ENCODE measurements at places on chromosomes 12 and 14.

DNA sequence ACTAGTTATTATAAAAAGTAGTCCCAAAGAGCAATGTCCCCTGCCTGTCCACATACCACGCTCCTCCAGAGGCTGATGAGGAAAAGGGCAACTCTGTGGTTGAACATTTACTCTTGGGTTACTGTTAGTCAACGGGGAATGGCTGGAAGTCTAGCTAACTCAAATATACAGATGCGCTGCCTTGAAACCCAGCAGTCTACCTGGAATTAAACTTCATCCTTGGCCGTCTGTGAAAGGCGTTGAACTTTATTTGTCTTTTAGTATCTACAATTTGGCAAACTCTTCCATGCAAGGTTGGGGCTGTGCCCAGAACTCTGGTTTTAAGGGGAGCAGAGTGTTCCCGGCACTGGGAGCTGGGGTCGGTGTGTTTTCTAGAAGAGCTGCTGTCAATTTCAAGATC lies 3.9 kb upstream of the MEG3 start:
- DNase-seq = no peak

DNA sequence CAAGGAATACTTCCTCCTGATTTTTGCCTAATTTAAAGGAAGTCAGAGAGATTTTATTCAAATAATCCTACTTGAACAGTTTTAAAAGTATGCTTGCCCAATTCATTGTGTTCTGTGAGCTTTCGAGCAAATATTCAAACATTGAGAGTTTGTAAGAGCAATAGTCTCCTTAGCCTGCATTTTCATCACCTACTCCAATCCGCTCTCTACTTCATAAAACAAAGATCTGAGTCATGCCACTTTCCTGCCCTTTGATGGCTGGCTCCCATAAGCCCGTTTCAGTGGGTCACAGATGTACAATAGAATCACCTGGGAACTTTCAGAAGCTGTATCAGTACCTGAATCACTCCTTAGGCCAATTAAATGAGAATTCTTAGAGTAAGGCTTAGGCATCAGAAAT lies 319.2 kb downstream of the PDZRN4 start:
- no peak for DNase-seq

- DNase-seq = no peak
Observed at GRCh38 chr14:74610866-74611649, 979 bp downstream of the LTBP2 start.

DNA sequence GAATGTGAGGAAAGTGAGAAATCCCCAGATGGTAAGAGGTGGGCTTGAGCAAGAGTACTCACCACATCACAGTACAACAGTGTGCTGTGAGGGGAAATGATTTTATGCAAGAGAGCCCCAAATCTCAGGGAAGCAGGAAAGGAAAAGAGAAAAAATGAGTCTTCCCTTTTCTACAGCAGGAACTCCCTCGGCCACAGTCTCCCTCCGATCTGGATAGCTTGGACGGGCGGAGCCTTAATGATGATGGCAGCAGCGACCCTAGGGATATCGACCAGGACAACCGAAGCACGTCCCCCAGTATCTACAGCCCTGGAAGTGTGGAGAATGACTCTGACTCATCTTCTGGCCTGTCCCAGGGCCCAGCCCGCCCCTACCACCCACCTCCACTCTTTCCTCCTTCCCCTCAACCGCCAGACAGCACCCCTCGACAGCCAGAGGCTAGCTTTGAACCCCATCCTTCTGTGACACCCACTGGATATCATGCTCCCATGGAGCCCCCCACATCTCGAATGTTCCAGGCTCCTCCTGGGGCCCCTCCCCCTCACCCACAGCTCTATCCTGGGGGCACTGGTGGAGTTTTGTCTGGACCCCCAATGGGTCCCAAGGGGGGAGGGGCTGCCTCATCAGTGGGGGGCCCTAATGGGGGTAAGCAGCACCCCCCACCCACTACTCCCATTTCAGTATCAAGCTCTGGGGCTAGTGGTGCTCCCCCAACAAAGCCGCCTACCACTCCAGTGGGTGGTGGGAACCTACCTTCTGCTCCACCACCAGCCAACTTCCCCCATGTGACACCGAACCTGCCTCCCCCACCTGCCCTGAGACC lies 7.8 kb downstream of the ATN1 start:
- no peak for DNase-seq

DNA sequence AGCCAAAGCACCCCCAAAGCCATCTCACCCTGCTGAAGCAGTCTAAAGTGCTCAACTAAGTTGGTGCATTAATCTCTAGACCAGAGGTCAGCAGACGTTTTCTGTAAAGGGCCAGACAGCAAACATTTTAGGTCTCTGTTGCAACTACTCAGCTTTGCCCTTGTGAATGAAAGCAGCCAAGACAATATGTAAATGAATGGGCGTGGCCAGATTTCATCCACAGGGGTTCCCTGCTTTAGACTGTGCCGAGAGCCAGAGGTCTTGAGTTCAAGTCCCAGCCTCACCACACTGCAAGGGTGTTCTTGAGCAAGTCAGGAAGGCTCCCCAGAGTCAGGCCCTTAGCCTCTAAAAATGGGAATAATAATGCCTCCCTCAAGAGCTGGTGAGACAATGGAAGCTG lies 166.2 kb downstream of the CHST11 start:
- DNase-seq = no peak

DNA sequence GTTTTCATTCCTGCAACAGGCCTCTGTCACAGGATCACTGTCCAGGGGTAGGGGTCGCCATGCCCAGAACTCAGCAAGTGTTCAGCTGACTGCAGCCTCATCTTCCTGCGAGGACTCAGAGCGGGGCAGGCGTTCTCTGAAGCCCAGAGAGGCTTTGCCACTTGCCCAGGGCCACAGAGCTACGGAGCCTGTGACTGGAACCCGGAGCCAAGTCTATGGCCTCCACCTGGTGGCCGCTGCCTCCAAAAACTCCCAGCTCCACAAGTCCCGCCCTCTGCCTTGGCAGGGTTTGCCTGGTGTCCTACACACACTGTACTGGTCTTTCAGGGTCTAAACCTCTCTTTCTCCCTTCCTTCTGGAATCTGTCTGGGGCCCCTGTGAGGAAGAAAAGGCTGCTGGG lies 8.7 kb upstream of the PPP1R13B start:
- no peak for DNase-seq

DNA sequence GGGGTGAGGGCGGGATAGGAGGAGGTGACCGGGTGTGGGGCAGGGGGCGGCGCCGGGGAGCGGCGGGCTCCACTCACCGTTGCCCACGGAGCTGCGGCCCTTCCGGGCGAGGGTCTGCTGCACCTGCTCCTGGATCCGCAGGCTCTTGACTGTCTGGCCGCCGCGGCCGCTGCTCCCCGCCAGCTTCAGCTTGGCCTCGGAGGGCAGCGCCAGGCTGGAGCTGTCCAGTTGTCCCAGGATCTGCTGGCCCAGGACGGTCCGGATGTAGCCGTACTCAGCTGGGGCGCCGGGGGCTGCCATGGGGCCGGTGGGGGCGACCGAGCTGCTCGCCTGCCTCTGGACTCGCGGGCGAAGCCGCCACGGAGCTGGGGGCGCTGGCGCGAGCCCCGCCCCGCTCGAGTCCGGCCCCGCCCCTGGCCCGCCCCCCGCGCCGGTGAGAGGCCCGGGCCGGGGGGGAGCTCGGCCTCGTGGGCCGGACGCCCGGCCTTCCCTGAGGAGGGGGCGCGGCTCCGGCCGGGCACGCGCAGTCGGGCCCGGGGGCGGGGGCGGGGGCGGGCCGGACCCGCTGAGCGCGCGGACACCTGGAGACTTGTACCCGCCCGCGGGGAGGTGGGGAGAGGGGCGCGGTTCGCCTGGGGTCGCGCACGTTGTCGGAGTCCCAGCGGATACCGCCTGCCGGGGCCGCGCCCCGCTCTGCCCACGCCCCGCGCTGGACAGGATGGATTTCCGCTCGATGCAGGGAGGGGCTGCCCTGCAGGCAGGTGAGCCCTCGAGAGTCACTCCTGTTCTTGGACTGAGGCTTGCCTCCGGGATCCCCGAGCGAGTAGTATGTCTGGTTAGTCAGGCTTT lies at the start of gene PKP2:
Gene PKP2 (minus strand): TSS at position 346 of the 849 bp plus-strand sequence. CDS start 46 bp downstream, at position 300.
- no peak for DNase-seq

DNA sequence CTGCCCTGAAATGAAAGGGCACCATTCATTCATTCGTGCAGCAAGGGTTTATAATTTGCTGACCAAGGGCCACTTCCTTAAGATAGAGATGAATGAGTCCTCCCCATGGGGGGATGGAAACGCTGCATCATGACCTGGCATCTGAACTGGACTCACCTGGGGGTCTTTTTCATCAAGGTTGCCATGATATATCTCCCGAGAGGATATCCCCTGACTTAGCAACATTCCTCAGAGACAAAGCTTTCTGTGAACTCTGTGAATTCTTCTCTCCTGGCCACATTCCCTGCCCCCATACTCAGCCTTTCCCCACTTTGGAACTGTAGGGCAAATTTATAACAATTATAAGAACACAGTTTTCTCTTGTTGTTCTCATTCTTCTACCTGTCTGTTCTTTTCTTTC lies 30.8 kb downstream of the SRRM4 start:
- no peak for DNase-seq

DNA sequence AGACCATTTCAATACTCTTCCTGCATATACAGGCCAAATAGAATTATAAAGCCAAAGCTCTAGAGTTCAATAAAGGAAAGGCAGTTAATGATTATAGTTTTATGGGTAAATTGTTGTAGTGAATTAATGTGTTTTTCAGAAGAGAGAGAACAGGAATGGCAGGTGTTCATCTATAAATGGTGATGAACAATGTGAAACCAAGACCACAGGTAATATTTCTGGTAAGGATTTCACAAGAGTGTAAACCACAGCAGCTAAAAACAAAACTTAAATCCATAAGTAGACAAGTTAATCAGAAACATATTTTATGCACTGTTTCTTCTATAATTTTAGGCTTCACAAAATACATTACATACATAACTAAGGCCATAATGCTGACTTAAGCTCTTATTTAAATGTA lies 204.4 kb downstream of the SYT1 start:
- DNase-seq = no peak

DNA sequence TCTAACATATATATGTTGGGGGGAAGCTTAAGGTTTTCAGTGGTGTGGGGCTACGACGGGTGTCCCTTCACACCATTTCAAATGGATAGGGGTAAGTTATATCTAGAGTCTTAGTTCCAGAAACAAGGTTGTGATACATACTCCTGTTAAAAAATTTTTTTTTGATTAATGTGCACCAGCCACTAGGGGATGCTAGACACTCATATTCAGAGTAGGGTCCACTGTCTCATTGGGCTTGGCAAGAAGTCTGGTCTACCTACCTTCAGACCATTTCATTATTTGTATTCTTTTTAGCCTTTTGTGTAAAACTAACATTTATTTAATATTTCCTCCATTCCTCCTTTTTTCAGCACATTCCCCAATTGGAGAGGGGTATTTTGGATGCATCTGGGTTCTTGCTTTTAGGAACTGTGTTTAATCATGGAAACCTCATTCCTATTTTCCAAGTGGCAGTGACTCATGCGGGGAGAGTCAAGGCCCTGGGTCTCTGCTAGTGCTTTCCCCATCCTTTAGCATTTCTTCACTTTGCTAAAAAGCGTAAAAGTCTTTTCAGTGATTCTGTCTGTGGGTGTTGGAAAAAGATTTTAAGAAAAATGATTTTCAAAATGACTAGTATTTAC lies 33.4 kb downstream of the ANO4 start:
- no peak for DNase-seq

DNA sequence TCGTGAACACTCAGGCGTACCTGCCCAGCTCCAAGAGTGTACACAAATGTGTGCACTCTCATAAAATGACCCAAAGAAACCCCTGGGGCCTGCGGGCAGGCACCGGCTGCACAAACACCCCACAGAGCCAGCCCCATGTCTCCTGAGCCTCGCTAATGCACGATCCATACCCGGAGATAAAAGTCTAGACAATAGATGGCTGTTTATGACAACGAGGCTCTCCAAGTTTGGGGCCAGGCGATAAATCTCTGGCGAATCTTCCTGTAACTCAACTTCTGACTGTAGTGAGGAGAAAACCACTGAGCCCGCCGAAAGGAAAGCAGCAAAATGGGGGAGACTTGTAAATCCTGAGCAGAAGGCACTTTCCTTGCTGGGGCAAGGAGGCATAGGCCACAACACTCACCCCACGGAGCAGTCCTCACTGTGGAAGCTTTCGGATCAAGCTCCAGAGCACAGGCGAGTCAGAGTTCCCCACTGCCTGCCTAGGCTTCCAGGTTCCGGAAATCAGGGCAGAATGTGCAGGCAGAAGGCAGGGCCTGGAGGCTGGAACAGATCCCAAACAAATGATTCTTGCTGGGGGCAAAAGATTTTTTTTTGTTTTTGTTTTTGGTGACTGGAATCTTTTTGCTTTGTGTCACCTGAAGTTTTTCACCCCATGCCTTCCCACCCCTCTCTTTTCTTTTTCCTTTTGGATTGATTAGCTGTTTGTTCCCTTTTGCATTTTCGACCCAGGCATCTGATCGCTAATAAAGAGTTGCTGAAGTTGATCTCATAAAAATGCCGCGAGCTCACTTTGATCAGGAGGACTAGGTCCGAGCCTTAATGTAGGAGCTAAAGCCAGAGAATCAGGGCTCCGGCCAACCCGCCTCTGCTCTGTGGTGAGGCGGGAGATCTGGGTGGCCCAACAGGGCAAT lies 4.5 kb upstream of the HOXC11 start:
- DNase-seq = no peak

- DNase-seq = no peak
Observed at GRCh38 chr12:9702255-9702654, 30.6 kb downstream of the CLECL1 start.

GRCh38 chr12:32390572-32391219 lies 8.7 kb upstream of the FGD4 start:
- DNase-seq = no peak

DNA sequence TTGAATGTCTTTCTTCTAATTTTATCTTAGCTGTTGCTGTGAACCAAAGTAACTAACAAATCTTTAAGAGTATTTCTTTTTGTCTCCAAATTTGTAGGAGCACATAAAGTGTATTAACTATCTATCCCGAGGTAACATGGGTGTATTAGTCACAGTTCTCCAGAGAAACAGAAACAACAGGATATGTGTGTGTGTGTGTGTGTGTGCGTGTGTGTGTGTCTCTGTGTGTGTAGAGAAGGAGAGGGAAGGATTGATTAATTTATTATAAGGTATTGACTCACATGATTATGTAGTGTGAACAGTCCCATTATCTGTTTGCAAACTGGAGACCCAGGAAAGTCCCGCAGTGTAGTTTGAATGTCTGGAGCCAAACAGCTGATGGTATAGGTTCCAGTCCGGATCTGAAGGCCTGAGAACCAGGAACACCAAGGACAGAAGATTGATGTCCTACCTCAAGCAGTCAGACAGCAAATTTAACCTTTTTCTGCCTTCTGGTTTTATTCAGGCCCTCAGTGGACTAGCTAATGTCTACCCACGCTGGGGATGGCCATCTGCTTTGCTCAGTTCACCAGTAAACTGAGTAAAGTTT lies 14.4 kb downstream of the G2E3 start:
- no peak for DNase-seq

- no peak for DNase-seq
Observed at GRCh38 chr12:42204362-42204761, 33.7 kb downstream of the YAF2 start.

GRCh38 chr12:56979628-56980027 lies 22.2 kb upstream of the RDH16 start:
- no peak for DNase-seq

- DNase-seq = no peak
Observed at GRCh38 chr12:104749545-104749944, 208.5 kb downstream of the SLC41A2 start.

Measured in fibroblast of skin of left biceps (primary cell).